Inflammatory macrophage treated with lipopolysaccharide for 1 hour (primary cell): ENCODE measurements at places on chromosomes 2 and 18.

GRCh38 chr18:6341709-6342108 lies 73.0 kb downstream of the L3MBTL4 start:
- DNase-seq, result no peak

- no peak for DNase-seq
Measured at GRCh38 chr2:24429197-24430074, 61.6 kb upstream of the NCOA1 start.

DNA sequence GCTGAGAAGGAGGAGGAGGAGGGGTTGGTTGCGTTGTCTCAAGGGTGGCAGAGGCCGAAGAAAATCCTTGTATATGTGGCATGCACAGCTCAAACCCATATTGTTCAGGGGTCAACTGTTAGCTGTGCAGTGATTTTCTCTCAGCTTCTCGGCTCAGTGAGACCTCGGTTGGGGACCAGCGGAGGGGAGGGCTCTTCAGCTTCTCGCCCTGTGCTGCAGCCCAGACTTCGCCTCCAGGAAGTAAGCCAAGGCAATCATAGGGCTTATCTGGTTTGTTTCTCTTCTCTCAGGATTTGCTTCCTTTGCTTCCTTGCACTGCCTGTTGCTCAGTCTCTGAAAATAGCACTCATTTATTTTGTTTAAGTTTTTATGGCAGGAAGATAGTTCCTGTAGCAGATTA lies 85.5 kb downstream of the SOWAHC start:
- DNase-seq, result no peak

- peak; percentile 77 for DNase-seq
Measured at GRCh38 chr2:239316562-239317465, 84.0 kb downstream of the HDAC4 start.

- peak; percentile 35 for DNase-seq
Measured at GRCh38 chr2:64114063-64114911, 29.9 kb downstream of the PELI1 start.

- DNase-seq, result no peak
Measured at GRCh38 chr2:80573950-80574349, 269.4 kb upstream of the LRRTM1 start.

DNA sequence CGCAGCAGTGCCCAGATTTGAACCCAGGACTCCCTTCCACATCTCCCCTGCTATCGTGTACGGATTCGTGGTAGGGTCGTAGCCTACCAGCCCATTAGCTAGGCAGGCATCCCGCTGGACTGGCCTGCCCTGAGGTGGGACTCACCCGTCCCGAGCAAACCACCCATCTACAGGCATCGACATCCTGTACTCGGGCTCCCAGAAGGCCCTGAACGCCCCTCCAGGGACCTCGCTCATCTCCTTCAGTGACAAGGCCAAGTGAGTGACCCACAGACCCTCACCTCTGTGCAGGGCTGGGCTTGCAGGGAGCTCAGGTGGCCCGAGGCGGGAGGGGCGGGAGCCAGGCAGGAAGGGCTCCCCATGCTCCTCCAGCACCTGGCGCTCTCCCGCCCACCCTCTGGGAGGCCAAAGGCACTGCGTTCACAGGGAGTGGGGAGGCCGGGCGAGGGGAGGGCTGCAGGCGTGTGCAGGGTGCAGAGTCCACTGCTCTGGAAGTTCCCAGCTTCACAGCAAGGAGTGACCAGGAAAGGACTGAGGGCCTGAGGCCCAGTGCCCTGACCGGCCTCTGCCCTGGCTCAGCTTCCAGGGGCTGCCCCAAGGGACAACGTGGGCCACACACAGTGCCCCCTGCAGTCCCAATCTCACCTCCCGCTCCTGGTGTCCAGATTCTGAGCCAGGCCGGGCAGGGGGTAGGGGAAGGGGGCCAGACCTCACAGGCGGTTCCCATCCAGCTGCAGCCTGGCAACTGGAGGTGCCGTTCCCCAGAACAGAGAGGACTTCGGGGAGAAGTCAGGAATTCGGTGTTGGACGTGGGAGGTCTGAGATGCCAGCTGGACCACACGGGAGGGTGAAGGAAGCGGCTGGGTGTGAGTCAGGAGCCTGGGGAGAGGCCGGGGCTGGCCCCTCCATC lies 5.4 kb downstream of the AGXT start:
- no peak for DNase-seq

DNA sequence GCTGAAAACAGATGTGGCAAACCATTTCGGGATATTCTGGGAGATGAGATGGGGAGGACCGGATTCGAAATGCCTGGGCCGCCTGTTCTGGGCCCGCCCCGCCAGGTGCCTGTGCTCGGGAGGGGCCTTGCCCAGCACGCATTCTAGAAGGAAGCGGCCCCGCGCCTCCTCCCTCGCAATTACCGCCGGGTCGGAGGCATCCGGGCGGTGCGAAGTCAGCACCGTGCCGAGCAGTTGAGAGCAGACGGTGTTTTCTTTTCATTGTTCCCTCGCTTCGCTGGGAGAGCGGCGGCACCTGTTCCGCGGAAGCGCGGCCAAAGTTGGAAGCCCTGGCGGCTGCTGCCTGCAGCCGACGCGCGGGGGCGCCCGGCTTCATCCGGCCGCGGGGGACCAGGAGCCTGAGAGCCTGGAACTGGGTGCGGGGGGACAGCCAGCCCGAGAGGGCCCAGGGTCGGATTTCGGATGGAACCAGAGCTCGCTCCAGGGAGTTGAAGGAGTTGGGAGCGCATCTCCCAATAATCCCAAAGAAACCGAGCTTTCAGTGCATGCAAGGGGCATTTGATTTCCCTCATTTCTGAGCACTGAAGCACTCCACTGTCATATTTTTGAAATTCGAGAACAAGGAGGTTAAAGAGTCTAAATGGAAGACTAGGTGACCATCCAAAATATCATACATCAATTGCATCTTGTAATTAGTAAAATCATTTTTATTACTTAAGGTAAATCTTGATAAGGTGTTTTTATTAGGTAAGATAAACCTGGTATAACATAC lies 241.8 kb upstream of the RAB12 start:
- no peak for DNase-seq

- no peak for DNase-seq
Measured at GRCh38 chr2:85850451-85850850, 38.3 kb downstream of the ST3GAL5 start.
